ENCODE measurements at places on chromosomes 7 and 10.

DNA sequence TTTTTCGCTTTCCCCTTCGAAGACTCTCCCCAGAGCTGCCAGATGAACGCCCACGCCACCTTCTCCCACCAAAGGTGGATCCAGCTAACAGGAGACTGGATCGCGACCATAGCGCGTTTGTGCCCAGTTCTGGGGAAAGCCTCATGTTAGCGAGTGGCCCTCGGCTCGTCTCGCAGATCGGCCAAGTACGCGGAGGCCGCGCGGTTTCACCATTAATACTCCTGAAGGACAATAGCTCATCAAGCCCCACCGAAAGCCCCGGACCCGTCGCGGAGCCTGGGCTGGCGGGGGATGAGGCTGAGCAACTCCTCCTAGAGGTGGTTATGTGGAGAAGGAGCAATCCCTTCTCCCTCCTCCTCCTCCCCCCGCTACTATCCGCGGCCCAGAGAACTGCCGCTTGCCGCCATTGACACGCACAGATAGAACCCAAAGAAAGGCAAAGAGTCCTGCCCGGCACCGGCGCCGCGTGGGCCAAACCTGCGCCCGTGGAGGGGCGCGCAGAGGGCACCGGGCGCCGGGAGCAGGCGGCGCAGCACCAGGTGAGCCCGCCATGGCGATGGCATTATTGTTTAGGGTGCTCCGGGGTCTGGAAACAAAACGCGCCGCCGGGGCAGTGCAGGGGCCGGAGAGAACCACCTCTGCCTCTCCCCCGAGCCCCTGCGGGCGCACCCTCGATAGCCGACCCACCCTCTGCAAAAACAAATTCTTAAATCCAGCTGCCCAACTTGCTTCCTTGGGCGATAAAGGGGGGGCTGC lies at the start of gene MACROH2A2:
TSS of gene MACROH2A2 (plus strand) at position 385 of the 756 bp plus-strand sequence. CDS start 22,813 bp downstream, outside the sequence.
- no peak for DNase-seq

DNA sequence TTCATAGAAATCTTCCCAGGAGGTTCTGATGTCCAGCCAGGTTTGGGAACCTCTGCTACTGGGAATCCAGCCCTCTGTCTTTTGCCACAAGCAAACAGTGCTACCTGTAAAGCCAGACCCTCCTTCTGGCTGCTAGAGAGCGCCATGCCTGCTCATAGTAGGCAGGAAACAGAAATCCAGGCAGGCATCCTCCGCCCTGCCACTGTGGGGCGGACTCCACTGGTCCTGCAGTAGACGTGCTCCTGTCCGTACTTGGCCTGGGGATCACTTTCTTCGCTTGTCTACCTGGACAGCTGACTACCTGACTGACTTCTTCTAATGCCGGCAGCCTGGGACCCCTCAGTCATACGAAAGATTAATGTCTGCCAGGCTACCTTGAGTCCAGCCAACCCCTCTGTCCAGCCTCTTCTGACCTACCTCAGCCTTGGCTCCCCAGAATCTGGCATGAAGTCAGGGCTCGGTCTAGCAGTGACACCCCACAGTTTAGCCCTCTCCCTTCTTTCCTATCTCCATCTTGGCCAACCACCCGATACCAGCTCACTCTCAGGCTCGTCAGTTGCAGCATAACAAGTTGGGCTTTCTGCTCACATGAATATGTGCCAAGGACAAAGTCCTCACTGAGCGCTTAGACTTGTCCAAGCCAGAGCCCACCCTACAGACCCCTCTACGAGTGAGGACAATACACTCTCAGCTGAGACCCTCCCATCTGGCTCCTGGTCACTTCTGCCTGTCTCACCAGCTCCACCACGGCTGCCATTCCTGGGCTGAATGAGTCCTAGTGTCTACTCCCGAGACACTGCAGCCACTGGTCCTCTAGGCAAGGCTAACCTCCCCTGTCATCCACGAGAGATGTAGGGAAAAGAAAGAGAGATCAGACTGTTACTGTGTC lies 43.9 kb upstream of the OPALIN start:
- no peak for DNase-seq

DNA sequence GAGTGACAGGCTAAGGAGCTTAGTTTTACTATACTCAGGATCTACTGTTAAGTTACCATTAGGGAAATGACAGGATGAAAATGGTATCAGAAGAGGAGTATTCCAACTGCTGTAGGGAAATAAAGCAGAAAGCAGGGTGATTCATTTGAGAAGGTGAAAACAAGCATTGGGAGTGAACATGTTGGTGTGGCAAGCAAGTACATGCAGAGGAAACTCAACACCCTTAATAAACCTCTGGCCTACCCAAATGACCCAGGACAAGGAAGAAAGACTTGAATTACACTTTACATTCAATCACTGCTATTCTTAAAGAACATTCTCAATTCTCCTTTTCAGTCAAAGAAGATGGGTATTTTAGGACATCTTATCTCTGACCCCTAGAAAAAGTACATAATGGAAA lies 28.7 kb downstream of the ERLIN1 start:
- no peak for DNase-seq

- no peak for DNase-seq
Observed at GRCh38 chr7:46206476-46207060, 285.5 kb upstream of the IGFBP3 start.

DNA sequence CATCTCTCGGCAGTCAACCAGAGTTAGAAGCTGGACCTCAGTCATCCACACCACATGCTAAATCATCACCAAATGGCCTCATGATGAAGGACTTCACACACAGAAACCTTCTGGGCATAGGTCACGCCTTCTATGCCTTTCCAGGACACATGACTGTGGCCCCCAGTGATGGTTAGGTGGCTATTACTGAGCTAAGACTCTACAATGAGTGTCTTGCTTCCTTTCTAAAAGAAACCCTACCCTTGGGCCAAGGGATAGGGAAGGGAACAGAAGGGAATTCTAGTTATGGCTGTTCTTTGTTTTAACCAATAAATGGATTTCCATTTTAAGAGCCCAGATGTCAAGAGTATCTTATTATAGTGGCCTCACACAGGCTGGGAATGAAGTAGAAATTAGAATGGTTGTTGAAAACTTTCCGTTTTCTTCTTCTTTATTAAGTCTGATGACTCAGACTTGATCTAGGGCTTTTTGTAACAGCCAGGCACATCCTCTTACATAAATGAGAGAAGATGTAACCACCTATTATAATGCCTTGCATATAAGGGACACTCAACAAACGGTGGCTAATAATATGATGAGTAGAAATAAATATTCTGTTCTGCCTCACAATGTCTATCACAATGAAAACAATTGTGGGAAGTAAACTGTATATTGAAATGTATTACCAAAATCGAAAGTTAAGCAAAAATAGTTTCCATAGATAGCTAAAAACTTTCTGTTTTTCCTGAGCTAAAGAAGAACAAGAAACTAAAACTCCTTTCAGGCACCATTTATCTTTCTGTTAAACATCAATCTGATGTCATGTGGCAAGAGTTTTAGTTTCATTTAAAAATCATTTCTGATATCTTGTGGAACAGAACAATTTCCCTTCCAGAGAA lies 62.5 kb upstream of the TOMM7 start:
- no peak for DNase-seq

GRCh38 chr7:24907311-24907886 lies 72.6 kb downstream of the OSBPL3 start:
- DNase-seq: peak; percentile 22

DNA sequence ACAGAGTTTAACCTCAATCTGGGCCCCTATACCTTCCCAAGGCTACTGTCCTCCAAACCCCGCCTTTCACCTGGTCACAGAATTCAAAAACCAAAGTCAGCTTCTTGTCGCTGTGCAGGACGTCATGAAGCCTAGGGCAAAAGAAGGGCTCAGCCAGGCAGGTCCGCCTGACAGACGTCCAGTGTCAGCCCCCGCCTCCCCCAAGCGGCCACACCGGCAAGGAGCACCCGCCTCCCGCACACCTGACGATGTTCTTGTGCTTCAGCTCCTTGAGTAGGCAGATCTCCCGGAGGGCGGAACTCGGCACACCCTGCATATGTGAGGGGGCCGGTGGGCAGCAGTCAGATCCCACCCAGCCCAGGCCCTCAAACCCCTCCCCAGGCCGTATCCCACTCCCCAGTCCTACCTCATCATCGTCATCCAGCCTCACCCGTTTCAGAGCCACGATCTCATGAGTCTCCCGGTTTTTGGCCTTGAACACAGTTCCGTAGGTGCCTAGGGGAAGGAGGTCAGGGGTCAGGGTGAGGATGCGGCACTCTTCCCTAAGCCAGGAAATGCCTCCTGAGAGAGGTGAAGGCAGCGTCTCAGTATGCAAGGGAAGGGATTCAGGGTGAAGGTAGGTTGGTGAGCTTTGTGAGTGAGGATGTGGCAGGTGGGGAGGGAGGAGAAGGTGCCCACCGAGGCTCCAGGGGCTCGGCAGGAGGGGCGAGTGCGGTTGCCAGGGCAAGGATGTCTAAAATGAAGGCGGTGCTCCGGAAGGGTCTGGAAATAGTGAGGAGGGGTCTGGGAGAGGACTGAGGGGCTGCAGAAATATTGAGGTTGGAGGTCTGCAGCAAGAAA lies 811 bp downstream of the CDK5 start:
- DNase-seq: no peak
